Pancreas (tissue), 10 donors: ENCODE measurements at places on chromosomes 12 and 14. TPM values are rescaled to one million over a fixed set of nuclear protein-coding genes. Genes with fewer than 3 reads are reported as not detected.
A peak's percentile ranks its signal among the peaks of the same experiment; 100 is the strongest.

DNA sequence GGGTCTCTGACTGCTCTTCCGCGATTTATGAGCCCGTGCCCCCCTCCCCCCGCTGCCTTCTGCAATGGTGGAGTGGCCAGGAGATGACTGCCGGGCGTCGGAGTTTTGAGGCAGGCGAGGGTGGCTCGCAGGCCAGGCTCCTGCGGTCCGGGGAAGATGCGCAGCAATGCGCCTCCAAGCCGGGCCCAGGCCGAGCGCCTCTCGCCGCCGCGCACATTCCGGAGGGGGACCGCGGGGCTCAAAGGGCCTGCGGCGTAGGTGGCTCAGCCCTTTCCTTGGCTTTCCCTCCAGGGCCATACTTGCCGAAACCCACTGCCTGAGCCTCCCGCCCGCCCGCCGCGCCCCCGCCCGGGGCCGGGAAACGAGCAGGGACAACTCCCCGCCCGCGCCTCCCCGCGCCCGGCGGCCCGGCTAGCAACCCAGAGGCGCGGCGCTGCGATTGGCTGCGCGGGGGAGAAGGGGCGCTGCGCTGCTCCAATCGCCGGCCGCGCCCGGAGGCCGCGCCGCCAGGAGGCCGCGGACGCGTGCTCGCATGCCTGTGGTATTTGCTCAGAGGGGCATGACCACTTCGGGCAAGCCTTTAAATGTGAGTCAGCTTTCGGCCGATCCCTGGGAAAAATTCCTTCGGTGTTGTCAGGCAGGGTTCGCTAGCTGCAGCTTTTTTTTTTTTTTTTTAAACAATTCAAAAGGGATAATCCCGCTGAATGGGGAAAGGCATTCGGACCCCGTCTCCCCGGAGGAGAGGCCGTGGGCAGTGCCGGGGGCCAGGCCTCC lies 157.9 kb upstream of the PARP11 start:
- peak; percentile 94 for DNase-seq
- H3K36me3 ChIP-seq, result no peaks in the 10 kb centered on the region
- H3K27me3 ChIP-seq, result no peaks in the 10 kb centered on the region

DNA sequence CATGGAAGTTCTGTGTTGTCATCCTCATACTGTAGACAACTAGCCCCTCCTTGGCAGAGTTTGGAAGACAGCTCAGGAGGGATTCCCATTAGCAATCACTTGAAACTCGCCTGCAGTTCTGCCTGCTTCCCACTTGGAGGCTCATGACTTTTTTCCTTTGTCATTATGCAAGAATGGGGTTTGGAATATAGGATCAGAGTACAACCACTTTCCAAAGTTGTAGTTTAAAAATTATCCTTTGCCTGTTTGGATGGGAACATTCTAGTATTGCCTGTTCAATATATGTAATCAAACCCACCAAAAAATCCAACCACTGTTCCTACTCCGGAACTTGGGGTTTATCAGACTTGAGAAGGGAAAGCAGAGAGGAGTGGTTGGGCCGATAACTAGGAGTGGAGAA lies 2.1 kb upstream of the GPD1 start:
- no peak overlapping the region for H3K4me3 ChIP-seq
- H3K27ac ChIP-seq, result no peak overlapping the region
- H3K4me1 ChIP-seq, result peaks cover 5% of the 10 kb centered on the region
- no peak for DNase-seq
- peaks cover 3% of the 10 kb centered on the region for H3K36me3 ChIP-seq
- no peaks in the 10 kb centered on the region for H3K27me3 ChIP-seq

- no peak for DNase-seq
- no peaks in the 10 kb centered on the region for H3K4me1 ChIP-seq
- no peak overlapping the region for H3K4me3 ChIP-seq
- peaks cover 9% of the 10 kb centered on the region for H3K27me3 ChIP-seq
- H3K27ac ChIP-seq, result no peak overlapping the region
- no peaks in the 10 kb centered on the region for H3K36me3 ChIP-seq
These were observed 726.8 kb downstream of the BCL11B start for GRCh38 chr14:98545181-98545580.

DNA sequence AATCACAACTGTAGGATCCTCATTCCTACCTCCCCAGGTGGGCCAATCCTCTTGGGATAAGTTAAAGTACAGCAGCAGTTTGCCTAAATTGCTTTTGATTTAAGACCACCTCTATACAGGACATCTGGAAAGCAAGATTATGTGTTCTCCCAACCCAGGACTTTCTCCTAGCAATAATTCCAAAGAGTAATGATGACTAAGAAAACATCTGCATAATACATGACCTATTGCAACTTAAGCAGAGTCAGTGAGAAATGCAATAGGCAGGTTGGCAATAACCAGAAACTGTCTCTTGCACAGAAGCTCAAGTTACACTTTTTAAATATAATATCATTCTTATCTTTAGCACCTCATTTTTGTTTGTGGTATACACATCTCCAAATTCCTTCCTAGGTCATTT lies 275.4 kb downstream of the TRHDE start:
- no peaks in the 10 kb centered on the region for H3K36me3 ChIP-seq
- no peaks in the 10 kb centered on the region for H3K27me3 ChIP-seq
- no peaks in the 10 kb centered on the region for H3K4me1 ChIP-seq
- H3K4me3 ChIP-seq, result no peak overlapping the region
- no peak overlapping the region for H3K27ac ChIP-seq
- no peak for DNase-seq

DNA sequence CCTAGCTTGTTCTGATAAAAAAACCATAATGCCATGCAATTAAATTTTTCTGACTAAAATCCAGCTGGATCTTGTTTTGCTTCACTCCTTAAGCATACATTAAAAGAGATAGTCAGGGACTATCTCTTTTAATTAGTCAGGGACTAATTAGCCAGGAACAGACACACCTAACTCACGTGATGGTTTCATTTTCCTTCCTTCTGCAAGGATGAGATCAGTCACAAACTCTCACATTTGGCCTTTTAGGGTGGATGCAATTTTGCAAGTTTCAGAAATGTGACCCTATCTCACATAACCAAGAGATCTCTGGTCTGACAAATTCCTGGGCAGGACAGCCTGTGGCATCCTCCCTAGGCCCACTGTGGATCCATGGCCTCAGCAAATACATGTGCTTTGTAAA lies 62.4 kb downstream of the SETD3 start:
- H3K36me3 ChIP-seq, result no peaks in the 10 kb centered on the region
- peaks cover 6% of the 10 kb centered on the region for H3K4me1 ChIP-seq
- no peak overlapping the region for H3K27ac ChIP-seq
- no peak overlapping the region for H3K4me3 ChIP-seq

DNA sequence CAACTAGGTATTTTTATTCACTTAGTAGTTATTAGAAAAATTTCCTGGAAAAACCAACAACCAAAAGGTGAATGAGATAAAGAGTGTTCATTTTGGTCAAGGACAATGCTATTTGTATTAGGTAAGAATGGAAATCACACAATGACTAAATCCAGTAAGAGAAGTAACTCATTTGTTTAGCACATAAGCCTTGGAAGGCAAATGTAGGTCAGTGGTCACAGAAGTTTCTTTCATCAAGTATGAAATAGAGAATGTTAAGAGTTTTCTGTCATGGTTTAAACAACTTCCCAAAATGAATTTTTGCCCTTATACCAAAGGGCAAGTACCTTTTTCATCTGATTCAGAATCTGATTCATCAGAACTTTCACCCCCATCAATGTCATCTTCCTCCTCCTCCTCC lies 101.7 kb downstream of the KIF21A start:
- no peak overlapping the region for H3K4me3 ChIP-seq
- no peak for DNase-seq
- no peaks in the 10 kb centered on the region for H3K36me3 ChIP-seq
- H3K4me1 ChIP-seq, result no peaks in the 10 kb centered on the region
- no peak overlapping the region for H3K27ac ChIP-seq

DNA sequence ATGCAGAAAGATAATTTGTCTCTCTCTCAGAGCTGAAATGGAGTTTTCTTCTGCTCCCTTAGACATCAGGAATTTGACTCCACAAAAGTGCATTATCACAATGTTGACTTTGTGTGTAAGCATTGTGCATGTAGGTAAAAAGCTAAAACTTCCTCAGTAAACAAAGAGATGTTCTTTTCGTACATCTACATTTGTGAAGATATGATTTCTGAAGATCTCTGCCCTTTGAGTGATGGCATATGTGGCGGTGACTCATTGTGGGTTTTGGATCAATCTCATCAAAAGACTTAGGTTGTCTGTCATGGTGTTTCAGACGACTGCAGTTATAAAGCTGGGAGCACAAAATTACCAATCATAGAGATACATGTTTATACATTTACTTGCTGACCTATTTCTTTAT lies 411.4 kb upstream of the LMO3 start:
- no peak overlapping the region for H3K27ac ChIP-seq
- no peaks in the 10 kb centered on the region for H3K4me1 ChIP-seq
- H3K27me3 ChIP-seq, result no peaks in the 10 kb centered on the region
- no peaks in the 10 kb centered on the region for H3K36me3 ChIP-seq
- no peak for DNase-seq

GRCh38 chr12:100566887-100567637 lies 6.4 kb upstream of the GAS2L3 start:
- H3K27ac ChIP-seq, result no peak overlapping the region
- no peaks in the 10 kb centered on the region for H3K4me1 ChIP-seq
- H3K27me3 ChIP-seq, result no peaks in the 10 kb centered on the region
- H3K4me3 ChIP-seq, result no peak overlapping the region
- H3K36me3 ChIP-seq, result no peaks in the 10 kb centered on the region

GRCh38 chr14:105187116-105187515 lies 6.0 kb upstream of the NUDT14 start:
- H3K4me1 ChIP-seq, result no peaks in the 10 kb centered on the region
- no peaks in the 10 kb centered on the region for H3K27me3 ChIP-seq
- no peaks in the 10 kb centered on the region for H3K36me3 ChIP-seq

- no peak overlapping the region for H3K27ac ChIP-seq
- H3K36me3 ChIP-seq, result no peaks in the 10 kb centered on the region
- no peak overlapping the region for H3K4me3 ChIP-seq
- no peaks in the 10 kb centered on the region for H3K4me1 ChIP-seq
- no peaks in the 10 kb centered on the region for H3K27me3 ChIP-seq
These were observed 356.1 kb downstream of the DAD1 start for GRCh38 chr14:22232933-22233332.

DNA sequence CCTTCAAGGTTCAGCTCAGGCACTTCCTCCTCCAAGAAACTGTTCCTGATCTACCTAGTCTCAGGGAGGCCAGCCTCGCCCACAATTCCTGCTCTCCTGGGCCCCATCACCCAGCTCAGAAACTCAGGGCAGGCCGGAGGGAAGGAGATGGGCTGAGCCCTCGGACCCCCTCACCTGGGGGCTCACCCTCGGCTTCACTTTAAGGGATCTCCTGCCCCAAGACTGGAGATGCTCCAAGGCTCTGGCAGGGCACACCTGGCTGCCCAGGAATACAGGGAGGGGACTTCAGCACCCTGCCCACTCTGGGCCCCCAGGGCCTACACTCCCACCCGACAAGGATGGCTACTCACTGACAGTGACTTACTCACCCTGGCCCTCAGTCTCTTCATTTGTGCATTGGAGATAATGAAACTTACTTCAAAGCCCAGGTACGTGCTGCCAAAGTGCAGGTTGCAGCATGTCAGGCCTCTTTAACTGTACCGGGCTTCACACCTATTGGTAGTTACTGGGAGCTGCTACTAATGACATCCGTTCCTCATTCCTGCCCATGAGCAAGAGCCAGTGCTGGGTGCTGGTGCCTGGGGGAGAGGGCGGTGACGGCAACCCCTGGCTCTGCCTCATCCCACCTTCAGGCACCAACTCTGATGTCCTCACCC lies 21.0 kb upstream of the PPP1R13B start:
- H3K27me3 ChIP-seq, result no peaks in the 10 kb centered on the region
- no peak overlapping the region for H3K4me3 ChIP-seq
- H3K36me3 ChIP-seq, result no peaks in the 10 kb centered on the region
- H3K27ac ChIP-seq, result peak overlapping the region; percentile 66
- peaks cover 9% of the 10 kb centered on the region for H3K4me1 ChIP-seq
- DNase-seq, result peak; percentile 42

DNA sequence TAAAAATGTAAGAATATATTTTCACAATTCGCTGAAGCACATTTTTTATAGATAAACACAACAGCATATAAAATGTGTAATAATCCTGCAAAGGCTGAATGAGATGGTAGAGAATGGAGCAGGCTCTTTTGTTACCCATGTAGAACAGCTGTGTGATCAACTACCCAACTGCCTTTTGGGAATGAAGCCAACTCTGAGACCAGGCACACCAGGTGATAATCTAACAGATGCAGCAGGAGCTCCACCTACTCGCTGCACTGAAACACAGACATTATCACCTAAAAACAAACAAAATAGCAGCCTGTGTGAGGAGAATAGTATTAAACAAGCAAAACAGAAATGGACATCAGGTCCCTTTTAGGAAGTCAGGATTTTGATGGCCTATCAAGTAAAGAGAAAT lies 183.3 kb downstream of the CCDC59 start:
- DNase-seq, result peak; percentile 17
- no peak overlapping the region for H3K4me3 ChIP-seq
- no peaks in the 10 kb centered on the region for H3K27me3 ChIP-seq
- H3K27ac ChIP-seq, result no peak overlapping the region

DNA sequence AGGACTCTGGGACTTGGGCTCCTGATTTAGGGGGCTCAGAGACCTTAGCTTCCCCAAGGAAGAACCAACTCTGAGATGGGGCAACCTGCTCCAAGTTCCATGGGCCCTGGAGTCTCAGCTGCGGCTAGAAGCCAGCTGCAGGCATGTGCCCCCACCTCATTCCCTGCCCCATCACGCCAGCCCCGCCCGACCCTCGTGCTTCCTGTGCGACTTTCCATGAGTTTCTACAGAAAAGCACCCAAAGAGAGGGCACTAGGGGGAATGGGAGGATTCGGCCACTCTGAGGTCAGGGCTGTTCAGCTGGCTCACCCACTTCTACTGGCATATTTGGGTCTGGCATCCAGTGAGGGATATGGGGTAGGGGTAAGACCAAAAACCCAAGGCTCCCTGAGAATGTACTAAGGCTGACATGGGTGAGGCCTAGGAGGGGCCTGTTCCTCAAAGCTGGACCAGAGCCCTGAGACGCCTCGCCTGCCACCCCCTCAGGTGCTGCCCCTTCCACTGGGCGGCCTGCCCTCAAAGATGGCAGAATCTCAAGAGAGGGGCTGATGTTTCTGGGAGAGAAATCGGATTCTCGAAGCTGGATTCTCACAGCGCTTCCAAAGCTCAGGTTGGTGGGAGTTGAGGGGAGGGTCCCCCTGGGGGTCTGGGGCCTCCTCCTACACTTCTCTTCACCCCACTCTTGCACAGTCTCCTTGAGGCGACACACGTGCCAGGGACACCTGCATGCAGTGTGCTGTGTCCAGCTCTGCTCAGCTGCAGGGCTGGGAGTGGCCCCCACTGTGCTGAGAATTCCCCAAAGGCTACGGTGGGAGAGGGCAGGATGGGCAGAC lies 22.1 kb downstream of the FAIM2 start:
- H3K27ac ChIP-seq, result no peak overlapping the region
- no peak for DNase-seq
- H3K36me3 ChIP-seq, result no peaks in the 10 kb centered on the region
- no peak overlapping the region for H3K4me3 ChIP-seq

- H3K4me3 ChIP-seq, result no peak overlapping the region
- H3K27ac ChIP-seq, result no peak overlapping the region
- H3K36me3 ChIP-seq, result no peaks in the 10 kb centered on the region
- no peaks in the 10 kb centered on the region for H3K27me3 ChIP-seq
These were observed 296.5 kb upstream of the TMEM132C start for GRCh38 chr12:127970491-127970890.

The GSC gene
- 0.61 TPM for total RNA-seq

The MGST1 gene
- total RNA-seq, result 54.1 TPM

The BDKRB1 gene
- total RNA-seq, result 0.44 TPM

The TTC6 gene
- total RNA-seq, result not detected

The MUCL1 gene
- total RNA-seq, result not detected
